ENCODE measurements at places on chromosomes 4 and X.

DNA sequence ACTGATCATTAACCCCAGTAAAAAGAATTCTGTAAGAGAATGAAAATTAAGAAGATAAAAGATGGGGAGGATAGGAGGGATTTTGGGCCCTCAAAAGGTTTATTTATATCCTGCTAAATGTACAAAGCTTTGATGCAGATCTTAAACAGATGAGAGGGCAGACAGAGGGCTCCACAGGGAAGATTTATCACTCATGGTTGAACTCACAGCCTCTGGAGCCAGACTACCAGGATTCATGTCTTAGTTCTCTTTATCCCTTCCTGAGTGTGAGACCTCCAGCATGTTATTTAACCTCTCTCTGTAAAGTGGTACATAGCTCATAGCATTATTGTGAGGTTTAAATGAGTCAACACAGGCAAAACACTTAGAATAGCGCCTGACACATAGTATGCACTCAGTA is 74.4 kb downstream of the SOWAHB start:
- DNase-seq = no peak

DNA sequence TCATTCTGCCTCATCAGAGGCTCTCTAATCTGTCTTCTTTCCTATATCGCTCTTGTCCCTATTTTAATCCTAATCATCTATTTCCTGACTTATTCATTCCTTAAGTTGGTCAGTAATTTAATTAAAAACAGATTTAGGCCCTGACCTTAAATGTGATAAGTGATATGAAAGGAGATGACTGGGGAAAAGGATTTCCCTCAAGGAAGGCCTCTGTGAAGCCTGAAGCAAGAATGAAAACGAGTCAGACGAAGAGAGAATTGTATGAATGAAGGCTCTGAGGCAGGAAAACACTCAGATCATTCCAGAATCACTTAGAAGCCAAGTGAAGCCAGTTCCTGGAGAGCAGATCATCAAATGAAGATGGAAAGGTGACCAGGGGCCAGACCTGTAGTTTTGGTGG is 22.1 kb downstream of the PKD2 start:
- no peak for DNase-seq

GRCh38 chr4:37667197-37668100 is 18.7 kb downstream of the RELL1 start:
- DNase-seq = no peak

DNA sequence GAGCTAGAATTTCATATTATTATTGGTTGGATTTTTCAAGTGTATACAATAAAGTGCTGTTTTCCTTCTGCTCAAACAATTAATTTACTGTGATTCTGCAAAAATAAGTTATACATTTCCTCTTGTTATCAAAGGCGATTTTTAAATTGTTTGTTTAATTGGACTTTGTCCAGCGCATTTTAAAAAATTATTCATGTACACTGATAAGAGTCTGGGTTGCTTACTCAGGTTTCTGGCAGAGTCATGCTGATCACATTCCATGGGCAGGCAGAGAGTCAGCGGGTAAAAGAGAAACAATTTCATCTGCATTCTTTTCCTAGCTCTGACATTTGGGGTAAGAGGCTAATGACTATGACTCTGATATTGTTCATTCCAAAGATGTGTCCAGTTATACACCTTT is 8.9 kb downstream of the FAT4 start:
- DNase-seq = no peak

- no peak for DNase-seq
Measured at GRCh38 chr4:151013944-151014343, 1.1 kb downstream of the LRBA start.

DNA sequence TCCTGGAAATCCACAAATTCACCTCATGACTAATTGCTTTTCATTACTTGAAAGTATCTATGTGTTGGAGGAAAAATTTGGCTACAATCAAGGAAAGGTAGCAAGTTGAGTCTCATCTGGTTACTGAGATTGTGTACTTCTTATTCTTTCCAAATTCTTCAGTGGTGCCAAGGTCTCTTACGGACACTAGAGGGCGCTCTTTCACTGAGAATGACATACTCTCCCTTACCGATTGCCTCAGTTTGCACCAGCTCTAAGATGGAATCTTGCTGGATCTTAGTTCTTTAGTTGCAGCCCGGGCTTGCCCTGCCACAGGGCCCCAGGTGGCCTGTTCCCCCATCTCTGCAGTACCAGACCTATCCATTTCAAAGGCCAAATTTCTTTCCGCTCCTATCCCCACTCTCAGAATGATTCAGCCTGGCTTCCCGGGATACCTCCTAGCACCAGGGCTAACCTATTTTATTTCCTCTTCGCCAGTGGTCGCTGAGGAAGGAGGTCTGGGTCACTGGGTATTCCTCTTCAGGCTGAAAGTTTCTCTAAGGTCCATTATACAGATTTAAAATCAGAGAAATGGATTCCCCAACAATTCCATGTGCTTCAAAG is 24.6 kb upstream of the GPR50 start:
- peak; percentile 26 for DNase-seq

- DNase-seq = no peak
Measured at GRCh38 chr4:70945046-70945445, 42.9 kb downstream of the MOB1B start.

DNA sequence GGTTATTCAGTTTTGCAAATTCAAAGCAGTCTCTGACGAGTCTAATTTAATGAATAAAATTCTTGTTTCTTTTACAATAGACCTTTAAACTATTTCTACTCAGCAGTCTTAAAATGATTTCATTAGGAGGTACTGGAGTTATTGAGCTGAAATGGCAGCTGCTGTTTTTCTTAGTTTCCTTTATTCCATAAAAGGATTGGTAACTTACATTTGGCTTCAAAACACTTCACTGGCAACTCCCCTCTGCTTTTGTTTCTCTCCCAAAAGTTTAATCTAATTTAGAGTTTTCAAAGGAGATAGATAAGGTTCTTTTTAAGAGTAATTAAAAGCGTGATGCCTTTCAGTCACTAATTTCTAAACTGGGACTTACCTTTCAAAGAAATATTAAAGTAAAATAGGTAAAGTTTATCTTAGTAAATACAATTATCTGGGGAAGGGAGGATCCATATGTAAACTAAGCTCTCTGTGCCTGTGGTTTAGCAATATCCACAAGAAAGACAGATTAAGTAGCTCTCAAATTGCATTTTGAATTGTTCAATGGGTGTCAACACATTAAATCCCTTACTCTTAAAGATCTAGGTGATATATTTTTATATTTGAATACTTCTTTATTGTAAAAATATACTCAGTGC is 17.1 kb upstream of the PCDH10 start:
- no peak for DNase-seq

GRCh38 chr4:171639540-171639939 is 173.7 kb upstream of the GALNTL6 start:
- DNase-seq = no peak

- no peak for DNase-seq
Measured at GRCh38 chrX:6852869-6853268, 294.6 kb upstream of the STS start.

- DNase-seq = no peak
Measured at GRCh38 chrX:132022198-132022966, 720 bp upstream of the STK26 start.

DNA sequence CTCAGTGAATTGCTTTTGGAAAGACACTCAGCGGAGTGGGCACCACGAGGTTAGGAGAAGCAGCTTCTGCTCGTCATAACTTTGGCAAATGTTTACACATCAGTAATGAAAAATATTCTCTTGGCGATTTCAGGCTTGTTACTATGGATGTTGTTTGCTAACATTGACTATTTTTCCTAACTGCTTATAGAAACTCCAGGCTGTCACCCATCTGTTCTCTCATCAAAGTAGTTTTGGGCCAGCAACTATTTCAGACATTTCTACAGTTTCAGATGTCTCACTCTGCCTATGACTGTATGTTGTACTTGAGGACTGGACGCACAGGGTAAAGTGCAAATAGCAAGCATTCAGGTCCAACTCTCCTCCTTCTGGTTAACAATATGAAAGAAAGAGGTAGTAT is 346.7 kb downstream of the TRIML1 start:
- no peak for DNase-seq

DNA sequence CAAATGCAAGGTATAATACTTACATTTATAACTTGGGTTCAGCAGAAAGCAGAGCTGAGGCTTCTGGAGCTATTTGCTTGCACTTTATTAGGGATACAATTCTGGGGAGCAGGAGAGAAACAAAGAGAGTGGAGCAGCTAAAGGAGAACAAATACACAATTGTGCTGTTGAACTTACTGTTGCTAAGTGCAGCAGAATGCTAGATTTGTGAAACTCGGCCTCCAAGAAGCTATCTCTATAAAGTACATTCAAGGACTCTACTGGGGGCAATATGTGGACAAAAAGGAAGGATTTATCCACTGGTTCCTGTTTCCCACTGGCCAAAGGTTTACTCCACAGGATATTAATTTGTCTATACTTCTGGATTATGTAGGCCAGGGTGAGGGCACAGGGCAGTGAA is 86.8 kb downstream of the PPP1R2C start:
- no peak for DNase-seq

GRCh38 chr4:144589512-144589911 is 56.4 kb upstream of the HHIP start:
- DNase-seq = no peak

DNA sequence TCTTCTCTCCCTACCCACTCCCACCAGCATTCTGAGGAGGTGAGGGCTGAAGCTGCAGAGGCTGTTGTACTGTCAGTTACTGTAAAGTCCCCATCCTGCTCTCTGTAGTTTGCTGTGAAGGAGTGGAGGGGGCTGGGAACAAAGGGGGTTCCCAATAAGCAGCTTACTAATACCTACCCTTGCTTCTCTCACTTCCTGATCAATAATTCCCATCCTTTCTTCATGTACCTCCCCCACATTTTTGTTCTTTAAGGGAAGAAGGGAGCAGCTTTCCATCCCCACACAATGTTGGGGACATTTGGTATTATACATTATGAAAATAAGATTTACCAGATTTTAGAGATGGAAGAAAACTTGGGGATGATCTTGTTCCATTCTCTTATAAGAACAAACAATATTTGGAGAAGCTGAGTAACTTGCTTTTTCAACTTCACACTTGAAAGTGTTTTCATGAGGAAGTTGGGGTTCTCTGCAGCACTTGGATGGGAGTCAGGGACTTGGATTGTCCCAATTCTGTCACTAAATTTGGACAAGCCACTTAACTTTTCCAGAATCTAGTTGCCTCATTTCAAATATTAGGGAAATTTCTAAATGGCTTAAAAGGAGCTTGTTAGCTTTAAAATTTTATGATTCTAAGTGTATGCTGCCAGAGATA is 5.4 kb downstream of the TBC1D1 start:
- DNase-seq = no peak

DNA sequence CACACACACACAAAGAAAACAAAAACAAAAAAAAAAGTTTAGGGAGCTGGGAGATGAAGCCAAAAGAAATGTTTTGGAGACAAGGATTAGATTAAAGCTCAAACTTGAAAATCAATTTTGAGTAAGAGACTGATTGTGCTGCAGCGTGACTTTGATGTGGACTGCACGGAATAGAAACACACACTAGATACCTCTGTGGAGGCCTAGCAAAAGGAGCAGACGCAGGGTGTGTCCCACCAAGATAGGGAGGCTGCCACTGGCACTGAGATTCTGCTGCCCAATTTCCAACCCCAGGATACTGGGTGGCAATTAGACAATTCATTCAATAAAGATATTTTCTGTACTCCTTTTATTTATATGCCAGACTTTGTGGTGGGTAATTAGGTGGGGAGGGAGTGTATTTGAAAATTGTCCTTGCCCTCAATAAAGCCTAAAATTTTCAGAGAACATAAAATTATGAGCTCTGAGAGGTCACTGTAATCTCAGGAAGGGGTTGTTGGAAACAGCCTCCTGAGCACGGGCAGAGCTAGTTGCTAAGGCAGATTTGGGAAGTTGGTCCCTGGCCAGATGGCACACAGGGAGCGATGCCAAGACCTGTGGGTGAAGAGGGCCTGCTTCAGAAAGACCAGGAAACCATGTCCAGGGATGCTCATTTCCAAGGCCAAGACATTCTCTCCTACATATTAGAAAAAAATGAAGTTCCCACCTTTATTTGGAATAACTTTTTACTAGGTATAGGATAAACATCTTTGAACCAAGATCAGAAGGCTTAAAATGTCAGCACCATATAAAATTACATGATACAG is 1.9 kb upstream of the PPP3CA start:
- no peak for DNase-seq

GRCh38 chr4:112953262-112953661 is 96.2 kb upstream of the ANK2 start:
- no peak for DNase-seq

DNA sequence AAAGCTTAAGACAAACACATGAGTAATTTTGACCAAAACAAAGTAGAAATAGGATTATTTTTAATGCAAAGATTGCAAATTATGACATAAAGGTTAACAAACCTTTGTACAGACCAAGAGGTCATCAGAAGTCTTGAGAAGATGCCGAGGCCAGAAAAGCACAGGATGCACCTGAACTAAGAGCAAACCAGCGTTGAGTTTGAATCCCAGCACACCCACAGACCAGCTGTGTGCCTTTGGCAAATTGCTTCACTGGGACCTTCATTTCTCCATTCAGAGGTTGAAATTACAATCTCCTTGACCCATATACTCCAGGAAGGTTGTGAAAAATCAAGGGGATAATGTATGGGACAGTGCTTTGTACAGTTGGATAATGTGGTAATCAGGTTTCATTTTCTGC is 56.6 kb downstream of the PPM1K start:
- no peak for DNase-seq

GRCh38 chrX:132875650-132876522 is 82.5 kb downstream of the HS6ST2 start:
- no peak for DNase-seq

DNA sequence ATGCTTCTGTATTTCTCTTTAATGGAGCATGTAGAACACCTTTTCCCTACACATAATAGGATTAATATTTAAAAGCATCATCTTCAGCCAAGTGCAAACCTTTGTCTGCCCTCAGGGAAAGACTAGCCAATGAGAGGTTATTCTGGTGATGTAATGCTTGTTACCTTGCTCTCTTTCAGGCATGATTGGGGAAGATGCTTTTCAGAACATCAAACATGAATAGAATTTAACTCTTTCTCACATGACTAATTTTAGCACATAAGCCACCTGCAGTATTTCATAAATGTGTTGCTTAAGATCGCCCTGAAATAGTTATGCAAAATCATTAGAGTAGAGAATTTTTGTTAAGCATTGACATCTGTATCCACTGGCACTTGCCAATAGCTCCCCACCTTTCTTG is 10.7 kb upstream of the EPGN start:
- no peak for DNase-seq

- DNase-seq = no peak
Measured at GRCh38 chr4:154612472-154613414, at the start of gene FGG. TSS of gene FGG (minus strand) at chr4:154612656. CDS start at chr4:154612609, 47 bp downstream.

DNA sequence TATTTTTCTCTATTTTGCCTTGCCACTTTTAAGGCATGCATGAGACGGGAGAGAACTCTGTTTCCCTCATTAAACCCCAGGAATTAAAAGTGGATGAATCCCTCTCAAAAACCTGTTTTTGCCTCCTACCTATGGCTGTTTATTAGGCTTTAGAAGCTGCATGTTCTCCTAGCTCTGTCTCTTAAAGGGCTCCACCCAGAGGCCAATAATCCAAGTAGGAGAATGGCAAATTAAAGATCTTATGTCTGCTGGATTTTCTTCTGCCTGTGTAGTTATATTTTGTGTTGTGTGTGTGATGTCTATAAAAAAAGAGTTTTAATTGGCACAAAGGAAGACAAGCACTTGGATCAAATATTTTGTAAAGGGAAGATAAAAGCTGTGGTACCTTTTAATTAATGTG is 32.4 kb downstream of the MAGEC1 start:
- DNase-seq = no peak

GRCh38 chr4:102569200-102569599 is 68.0 kb downstream of the NFKB1 start:
- DNase-seq = no peak

GRCh38 chr4:61298178-61298740 is 98.1 kb downstream of the ADGRL3 start:
- no peak for DNase-seq

Data from activated T-cell treated with anti-CD3 and anti-CD28 coated beads, Interleukin-2, amount 50 U/mL, for 1 hour (primary cell).